ENCODE measurements at places on chromosomes 13 and 19.

- DNase-seq = no peak
Observed at GRCh38 chr19:33297401-33298145, 4.8 kb downstream of the CEBPA start.

DNA sequence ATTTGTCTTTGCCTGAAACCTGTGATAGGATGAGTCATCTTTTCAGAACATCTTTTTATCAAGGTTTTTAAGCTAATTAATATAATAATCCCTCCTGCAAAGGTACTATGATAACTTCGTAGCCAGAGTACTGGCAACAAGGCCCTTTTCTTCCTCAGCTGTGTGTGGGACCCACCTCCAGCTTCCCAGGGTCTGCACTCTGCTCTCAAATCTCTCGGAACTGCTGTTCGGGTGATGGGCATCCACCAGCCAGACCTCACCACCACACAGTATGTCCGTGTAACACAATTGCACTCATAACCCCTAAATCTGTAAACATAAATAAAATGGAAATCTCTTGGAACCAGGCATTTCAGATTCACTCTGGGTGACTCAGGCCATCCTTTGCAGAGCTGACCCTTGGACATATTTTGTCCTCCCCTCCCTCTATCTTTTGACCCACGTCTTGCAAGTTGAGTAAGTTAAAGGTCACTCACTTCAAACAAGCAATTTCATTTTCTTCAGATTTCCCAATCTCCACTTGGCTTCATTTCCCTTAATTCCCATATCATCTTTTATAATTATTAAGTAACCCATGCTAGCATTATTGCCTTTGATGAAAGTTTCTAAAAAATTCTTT, 29.5 kb downstream of the COL4A1 start:
- DNase-seq = no peak

DNA sequence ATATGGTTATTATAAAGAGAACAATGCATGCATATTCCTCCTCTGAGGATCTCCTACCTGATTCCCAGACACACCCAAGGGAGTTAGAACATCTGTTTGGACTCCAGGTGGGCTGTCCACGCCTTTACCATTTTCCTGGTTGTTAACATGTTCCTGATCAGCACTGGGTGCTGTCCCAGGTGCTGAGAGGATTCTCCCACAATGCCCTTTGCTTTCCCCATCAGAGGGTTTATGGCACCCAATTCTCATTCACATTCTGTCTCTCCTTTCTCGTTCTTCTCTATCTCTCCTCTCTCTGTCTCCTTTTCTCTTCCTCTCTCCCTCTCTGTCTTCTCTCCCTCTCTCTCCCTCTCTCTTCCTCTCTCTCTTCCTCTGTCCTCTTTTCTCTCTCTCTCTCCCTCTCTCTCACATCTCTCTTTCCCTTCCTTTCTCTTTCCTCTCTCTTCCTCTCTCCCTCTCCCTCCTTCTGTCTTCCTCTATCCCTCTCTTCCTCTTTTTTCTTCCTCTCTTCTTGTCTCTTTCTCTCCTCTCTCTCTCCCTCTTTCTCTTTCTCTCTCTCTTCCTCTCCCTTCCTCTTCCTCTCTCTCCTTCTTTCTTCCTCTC, 3.3 kb upstream of the RDH13 start:
- DNase-seq = no peak

DNA sequence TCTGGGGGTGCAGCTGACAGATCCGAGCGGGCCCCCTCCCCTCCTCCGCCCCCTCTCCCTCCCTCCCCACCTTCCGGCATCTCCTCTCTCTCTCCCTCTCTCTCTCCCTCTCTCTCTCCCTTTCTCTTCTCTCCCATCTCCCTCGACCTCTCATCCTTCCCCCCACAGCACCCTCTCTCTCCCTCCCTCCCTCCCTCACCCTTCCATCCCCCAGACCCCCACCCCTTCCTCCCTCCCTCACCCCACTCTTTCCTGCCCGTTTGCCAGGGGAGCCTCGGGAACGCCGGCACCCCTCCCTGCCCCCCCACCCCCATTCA, 666 bp downstream of the CELF5 start:
- DNase-seq = no peak

Data from stimulated activated CD8-positive, alpha-beta memory T cell treated with anti-CD3 and anti-CD28 coated beads, Interleukin-4, amount 100 ng/mL, for 24 hours (primary cell).